Muscle of arm (tissue), 14 donors: ENCODE measurements at places on chromosomes 5 and 9. TPM values are rescaled to one million over a fixed set of nuclear protein-coding genes. Genes with fewer than 3 reads are reported as not detected.

DNA sequence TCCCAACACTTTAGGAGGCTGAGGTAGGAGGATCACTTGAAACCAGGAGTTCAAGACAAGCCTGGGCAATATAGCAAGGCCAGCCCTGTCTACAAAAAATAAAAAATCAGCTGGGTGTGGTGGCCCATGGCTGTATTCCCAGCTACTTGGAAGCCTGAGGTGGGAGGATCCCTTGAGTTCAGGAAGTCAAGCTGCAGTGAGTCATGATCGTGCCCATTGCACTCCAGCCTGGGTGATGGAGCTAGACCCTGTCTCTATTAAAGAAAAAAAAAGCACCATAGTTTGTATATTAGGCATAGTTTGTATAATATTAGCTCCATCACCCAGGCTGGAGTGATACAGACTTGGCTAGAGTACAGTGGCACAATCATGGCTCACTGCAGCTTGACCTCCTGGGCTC, 9.6 kb upstream of the NME5 start:
- DNase-seq, result no peak

- no peak for DNase-seq
Measured at GRCh38 chr5:171506951-171507350, 87.5 kb downstream of the FGF18 start.

DNA sequence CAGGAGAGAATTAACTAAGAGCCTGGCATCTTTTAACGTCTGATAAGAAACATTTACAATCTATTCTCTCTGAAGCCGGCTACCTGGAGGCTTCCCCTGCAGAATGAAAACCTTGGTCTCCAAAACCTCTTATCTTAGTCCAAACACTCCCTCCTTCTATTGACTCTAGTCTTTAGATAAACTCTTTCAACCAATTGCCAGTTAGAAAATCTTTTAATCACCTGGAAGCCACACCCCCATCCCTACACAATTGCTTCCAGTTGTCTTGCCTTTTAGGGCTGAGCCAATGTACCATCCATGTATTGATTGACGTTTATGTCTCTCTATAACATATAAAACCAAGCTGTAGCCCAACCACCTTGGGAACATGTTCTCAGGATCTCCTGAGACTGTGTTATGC, 1343.1 kb upstream of the C9orf72 start:
- no peak for DNase-seq

Gene C5orf63
- polyA plus RNA-seq, result 12.2 TPM

DNA sequence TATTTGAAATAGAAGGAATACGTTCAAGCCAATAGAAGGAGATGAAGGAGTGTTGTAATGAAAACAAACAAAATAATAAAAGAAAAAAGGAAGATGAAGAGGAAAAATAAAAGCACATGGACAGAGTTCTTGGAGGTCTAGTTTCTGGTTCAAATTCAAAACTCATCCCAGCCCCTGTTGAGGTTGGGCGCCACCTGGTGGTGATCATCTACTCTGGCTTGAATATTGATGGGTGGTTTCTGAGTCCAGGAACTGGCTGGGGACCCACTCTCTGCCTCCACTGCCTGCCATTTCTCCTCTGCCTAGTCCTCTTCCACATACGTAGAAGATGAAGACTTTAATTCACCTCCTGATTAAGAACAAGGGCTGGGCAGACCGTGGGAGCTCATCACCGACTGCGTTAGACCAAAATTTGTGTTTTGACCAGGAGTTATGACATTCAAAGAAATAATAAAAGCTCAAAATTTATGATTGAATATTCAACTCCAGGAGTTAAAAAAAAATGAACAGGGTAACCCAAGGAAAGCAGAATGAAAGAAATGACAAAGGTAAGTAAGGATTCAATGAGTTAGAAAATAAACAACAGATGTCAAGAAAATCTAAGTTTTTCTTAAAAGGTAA, 99.0 kb upstream of the SLC1A3 start:
- DNase-seq, result peak; percentile 35

Gene PRELID2
- polyA plus RNA-seq, result 4.6 TPM

- no peak for DNase-seq
Measured at GRCh38 chr5:180603076-180603594, 11.8 kb upstream of the SCGB3A1 start.

Gene ANKRD18A
- polyA plus RNA-seq, result not detected

Gene SPATA31C1
- not detected for polyA plus RNA-seq

GRCh38 chr5:43255704-43256103, 57.5 kb downstream of the HMGCS1 start:
- no peak for DNase-seq
